ENCODE measurements at places on chromosomes 13 and 19. TPM values are rescaled to one million over a fixed set of nuclear protein-coding genes. Genes with fewer than 3 reads are reported as not detected.

MAMSTR gene
- total RNA-seq = 2.5 TPM

WDR83 gene
- total RNA-seq = 19.3 TPM

JSRP1 gene
- 1.3 TPM for total RNA-seq

TRMT1 gene
- 70.6 TPM for total RNA-seq

ERICH4 gene
- total RNA-seq = not detected

BRCA2 gene
- 3.2 TPM for total RNA-seq

ZNF723 gene
- total RNA-seq = not detected
